Kidney tubule cell (primary cell): ENCODE measurements at places on chromosomes 12 and 14.

DNA sequence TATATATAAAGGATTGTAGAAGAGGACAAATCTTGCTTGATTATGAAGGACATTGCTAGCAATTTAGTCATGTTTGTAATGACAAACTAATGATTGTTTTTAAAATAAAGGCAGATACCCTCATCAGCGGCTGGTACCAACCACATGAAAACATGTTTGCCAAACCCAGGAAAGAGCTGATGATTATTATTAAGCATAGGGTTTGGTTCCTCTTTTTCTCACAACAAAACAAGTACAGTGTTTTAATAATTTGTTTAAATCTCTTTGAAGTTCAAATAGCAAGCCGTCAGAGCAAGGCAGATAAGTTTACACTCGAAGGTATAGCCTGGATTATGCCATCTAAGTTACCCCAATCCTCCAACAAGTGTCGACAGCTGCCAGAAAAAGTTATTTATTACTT lies 5.3 kb upstream of the SINHCAF start:
- DNase-seq = no peak

DNA sequence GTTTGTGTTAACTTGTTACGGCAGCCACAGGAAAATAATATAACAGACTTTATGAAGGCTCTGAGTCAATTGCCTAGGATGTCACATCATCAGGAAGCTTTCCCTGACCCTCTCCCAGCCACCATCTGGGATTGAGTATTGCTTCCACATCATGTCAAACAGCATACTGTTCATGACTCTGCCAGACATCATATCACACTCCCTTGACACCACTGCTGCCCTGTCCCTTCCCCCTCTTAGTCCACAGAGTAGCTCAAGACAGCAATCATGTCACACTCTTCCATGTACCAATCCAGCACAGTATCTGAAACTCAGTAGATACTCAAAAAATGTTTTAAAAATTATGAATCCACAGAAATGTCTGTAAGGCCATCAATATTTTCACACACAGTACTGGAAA lies 168.0 kb downstream of the PIK3C2G start:
- no peak for DNase-seq

DNA sequence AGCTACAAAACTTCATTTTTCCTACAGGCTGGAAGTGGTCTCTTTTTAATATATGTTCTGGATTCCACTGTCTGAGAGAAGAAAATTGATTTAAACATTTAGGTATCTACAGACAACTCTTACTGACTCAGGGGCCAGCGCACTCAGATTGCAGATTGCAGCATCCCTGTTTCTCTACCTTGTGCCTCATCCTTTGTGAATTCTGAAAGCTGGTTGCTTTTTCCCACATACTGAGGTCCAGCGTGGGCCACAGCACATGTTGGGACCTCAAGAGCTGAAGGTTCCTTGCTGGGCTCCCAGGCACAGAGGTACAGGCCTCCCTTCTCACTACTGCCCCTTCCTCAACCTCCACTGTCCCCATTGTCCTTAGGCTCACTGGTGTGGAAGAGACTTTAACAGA lies 101.7 kb upstream of the CCDC175 start:
- no peak for DNase-seq

GRCh38 chr12:53453953-53454640 lies 2.2 kb downstream of the PCBP2 start:
- DNase-seq = no peak

- no peak for DNase-seq
Observed at GRCh38 chr14:39827901-39828655, 395.8 kb upstream of the FBXO33 start.

DNA sequence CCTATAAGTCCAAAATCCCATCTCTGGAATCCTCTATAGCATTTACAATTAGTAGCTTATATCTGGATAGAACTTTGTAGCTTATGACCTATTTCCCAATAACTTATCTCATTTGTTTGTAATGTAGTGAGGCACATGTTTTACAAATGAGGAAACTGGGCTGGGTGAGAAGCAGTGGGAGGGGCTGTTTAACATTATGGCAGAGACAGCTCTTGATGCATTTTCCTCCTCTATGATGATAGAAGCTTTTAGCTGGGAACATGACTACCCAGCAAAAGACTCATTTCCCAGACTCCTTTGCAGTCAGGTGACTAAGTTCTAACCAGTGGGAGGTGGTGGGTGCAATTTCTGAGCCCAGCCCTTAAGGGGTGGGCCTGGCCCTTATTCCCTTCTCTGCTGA lies 179.7 kb downstream of the TTC8 start:
- DNase-seq = peak; percentile 15

DNA sequence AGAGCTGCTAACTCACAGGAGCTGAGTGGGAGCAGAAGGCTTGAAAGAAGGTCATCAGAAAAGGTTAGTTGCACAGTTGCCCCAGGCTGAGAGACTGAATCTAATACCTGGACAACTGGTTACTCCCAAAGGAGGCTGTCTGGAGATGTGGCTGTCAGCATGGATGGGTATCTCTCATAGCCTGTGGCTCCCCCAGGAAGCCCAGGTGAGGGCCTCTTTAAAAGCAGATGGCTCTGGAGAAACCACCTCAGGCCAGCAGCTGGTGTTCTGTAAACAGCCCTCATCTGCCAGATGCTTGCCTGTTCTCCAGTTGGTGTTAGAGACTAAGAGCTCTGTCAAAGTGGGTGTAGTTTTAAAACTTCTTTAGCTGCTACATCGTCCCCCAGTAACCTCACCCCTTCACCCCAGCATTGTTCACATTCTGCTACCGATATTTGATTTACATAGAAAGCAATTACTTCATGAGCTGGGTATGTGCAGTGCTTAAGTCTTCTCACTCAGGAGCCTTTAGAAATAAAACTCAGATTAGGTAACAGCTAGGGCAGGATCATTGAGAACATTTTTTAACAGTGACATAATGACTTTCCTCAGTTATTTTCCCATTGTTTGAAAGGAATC lies 25.8 kb downstream of the DACT1 start:
- DNase-seq = peak; percentile 96

GRCh38 chr14:61326847-61327246 lies 5.5 kb downstream of the PRKCH start:
- no peak for DNase-seq

DNA sequence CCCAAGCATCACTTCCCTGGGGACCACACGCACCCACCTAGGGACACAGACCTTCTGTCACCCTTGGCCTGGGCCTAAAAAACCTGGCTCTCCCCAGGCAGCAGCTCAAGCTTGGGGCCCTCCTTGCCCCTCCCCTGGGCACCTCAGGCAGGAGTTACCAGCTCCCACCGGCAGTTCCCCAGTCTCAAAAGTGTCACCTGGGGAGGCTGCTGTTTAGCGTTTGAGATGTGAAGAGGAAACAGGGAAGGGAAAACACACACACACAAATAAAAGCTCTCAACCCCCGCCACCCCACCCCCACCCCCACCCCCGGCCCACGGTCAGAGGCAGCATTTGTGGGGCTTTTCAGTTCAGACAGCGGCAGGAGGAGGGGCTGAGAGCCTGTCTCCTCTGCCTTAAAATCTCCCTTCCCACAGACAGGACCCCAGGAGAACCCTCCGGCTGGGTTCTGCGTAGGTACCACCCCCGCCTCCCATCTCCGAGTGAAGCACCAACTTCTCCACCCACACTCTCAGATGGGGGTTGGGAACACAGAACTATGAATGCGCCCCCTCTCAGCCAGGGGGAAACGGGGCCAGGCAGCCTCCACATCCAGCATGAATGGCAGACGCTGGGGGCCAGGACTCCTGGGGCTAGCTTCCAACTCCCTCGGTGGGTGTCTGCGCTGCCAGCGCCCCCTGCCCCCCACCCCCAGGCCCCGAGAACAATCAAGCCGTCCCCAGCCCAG lies 3.0 kb downstream of the NCOR2 start:
- no peak for DNase-seq

DNA sequence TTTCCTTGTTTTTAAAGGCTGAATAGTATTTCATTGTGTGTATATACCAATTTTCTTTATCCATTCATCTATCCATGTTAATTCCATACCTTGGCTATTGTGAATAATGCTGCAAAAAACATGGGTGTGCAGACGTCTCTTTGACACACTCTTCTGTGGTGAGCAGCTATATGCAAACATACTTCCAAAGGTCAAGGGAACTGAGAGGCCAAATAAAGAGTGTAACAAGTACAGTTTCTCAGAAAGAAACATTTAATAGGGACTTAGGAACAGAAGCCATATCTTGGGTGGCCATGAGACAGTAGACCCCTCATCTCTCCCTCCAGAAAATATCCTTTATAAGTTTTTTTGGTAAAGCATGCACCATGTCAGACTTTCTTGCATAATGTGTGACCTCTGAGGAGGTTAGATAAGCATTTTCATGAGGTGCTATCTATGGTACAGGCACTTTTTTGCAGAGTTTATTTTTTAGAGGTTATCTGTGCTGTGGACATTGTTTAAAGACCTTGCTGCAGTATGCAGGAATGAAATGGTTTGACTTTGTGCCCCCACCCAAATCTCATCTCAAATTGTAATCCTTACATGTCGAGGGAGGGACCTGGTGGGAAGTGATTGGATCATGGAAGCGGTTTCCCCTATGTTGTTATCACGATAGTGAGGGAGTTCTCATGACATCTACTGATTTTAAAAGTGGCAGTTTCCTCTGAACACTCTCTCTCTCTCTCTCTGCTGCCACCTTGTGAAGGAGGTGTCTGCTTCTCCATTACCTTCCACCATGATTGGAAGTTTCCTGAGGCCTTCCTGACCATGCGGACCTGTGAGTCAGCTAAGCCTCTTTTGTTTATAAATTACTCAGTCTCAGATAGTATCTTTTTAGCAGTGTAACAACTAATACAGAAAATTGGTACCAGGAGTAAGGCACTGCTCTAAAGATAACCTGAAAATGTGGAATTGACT lies 1202.3 kb downstream of the GALC start:
- peak; percentile 13 for DNase-seq

GRCh38 chr12:69527506-69528272 lies 57.5 kb downstream of the FRS2 start:
- DNase-seq = peak; percentile 58

- DNase-seq = no peak
Observed at GRCh38 chr12:89991807-89992590, 283.4 kb upstream of the ATP2B1 start.

DNA sequence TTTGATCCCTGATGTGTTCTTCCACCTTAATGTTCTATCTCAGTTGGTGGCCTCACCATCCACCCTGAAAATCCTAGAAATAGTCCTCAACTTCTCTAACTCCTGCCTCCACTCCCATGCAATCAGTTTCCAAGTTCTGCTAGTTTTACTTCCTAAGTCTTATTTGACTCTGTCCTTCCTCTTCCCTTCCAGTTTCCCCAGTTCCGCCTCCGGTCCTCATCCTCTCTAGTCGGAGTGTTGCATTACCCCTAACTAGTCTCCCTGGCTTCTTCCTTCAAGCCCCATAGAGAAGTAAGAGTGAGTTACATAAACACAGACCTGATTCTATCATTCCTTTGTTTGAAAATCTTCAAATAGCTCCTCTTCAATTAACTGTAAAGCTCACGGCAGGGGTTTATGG lies 236.5 kb downstream of the GXYLT1 start:
- no peak for DNase-seq

- DNase-seq = no peak
Observed at GRCh38 chr12:14959916-14960496, 1.4 kb downstream of the ARHGDIB start.

- no peak for DNase-seq
Observed at GRCh38 chr14:70006699-70007098, 127.5 kb downstream of the SMOC1 start.

- no peak for DNase-seq
Observed at GRCh38 chr14:71947947-71948500, 15.8 kb downstream of the RGS6 start.

DNA sequence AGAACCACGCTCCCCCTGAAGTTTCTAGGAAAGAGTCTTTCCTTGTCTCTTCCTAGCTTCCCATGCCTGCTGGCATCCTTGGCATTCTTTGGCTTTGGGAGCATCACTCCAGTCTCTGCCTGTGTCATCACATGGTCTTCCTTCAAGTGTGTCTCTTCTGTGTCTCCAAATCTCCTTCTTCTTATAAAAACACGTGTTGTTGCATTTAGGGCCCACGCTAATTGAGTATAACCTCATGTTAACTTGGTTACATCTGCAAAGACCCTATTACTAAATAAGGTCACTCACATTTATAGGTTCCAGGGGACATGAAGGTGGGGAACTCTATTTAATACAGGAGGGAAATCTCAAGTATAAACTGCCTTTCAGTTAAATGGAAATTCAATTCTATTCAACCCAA lies 63.0 kb downstream of the E2F7 start:
- no peak for DNase-seq

DNA sequence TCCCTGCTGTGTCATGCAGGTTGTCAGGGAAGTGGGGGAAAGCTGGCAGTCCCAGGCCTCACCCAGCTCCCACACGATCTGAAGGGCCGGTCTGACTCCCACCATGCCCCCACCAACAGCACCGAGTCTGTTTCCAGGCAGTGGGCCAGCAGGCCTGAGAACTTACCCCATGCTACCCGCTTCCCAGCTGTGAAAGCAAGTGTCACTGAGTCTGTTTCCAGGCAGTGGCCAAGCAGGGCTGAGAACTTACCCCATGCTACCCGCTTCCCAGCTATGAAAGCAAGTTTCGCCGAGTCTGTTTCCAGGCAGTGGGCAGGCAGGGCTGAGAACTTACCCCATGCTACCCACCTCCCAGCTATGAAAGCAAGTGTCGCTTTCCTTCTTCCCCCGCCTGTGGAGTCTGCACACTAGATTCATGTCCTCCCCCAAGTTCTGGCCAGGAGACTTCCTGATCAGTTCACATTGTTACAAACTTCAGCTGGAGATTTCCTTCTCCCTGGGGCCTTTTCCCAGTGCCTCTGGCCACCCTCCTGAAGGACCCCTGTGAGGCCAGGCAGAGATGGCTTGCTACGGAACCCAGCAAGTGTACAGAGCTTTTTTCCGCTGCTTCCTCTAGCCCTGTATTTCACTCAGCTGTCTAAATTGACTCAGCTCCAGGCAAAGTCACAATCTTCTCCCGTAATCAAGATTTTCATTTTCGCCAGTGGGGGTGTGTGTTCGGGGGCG lies 435.4 kb downstream of the TMTC2 start:
- no peak for DNase-seq

DNA sequence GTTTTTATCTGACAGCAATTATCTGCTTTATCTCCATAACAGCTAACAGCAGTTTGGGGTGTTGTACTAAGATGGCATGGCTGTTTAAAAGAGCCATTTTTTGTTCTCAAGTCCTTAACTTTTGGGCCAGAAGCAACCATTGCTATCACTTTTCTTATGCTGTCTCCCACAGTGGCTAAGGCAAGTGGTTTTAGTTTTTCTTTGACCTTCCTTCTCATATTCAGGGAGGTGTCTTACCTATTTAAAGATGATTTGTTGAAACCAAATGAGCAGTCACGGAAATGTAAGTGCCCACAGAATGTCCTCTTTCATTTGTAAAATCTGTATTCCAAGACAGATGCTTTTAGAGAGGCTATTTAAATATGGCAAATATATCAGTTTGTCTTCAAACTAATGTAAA lies 96.8 kb upstream of the USP15 start:
- DNase-seq = no peak

GRCh38 chr12:118373616-118374015 lies 909 bp upstream of the TAOK3 start:
- DNase-seq = no peak

DNA sequence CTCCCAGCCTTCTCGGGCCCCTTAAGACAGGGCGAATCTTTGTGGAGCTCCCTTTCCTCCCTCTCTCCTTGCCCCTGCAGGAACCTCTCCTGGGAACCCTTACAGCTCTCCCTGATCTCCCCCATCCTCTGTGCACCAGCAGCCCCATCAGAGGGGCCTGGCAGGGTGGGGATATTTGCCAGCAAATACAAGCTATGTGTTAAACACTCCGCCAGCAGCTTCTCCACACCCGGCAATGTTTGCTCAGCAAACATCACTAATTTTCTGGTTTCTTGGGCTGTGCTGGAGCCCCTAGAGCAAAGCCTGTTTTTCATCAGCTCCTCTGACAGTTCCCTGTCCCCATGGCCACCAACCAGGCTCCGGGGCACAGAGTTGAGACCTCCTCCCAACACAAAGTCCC lies 147.5 kb upstream of the LHX5 start:
- DNase-seq = no peak
